ENCODE measurements at places on chromosomes 16 and 17. TPM values are rescaled to one million over a fixed set of nuclear protein-coding genes. Genes with fewer than 3 reads are reported as not detected.

The BCL6B gene
- 3.8 TPM for total RNA-seq

The ZNF747 gene
- 14.5 TPM for total RNA-seq

The RPRML gene
- not detected for total RNA-seq

The NPIPA1 gene
- total RNA-seq = 75.0 TPM

The GUCY2D gene
- not detected for total RNA-seq
